Endodermal cell (in vitro differentiated cells): ENCODE measurements at places on chromosomes 4 and X. TPM values are rescaled to one million over a fixed set of nuclear protein-coding genes. Genes with fewer than 3 reads are reported as not detected.

IL21 gene
- not detected in 2 replicates for total RNA-seq

SATL1 gene
- total RNA-seq: 0.29 and 0.38 TPM in 2 replicates

DNA sequence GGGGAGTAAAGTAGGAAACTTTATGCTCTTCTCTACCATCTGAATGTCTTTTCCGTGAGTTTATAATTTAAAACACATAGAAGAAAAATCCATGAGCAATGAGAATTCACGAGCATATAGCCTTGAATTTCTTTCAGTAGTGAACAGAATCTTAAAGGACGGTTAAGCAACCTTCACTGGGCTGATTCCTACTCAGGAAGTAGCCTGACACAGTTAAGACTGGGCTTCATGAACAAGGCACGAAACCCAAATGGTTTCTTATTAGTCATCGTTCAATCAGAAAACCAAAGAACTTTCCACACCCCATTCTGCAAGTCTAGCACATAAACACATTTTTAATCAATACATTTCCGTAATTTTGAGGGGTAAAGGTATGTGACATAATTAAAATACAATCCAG lies 95.8 kb downstream of the SH3KBP1 start:
- no peaks in the 10 kb centered on the region for H3K27me3 ChIP-seq
- H3K4me1 ChIP-seq: no peaks in the 10 kb centered on the region
- DNase-seq: no peak
- H3K27ac ChIP-seq: no peak overlapping the region

DNA sequence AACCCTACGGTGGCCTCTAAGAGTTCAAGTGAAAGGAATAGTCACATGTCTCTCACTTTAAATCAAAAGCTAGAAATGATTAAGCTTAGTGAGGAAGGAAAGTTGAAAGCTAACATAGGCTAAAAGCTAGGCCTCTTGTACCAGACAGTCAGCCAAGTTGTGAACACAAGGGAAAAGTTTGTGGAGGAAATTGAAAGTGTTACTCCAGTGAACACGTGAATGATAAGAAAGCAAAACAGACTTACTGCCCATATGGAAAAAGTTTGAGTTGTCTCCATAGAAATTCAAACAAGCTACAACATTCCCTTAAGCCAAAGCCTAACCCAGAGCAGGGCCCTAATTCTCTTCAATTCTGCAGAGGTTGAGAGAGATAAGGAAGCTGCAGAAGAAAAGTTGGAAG lies 51.5 kb upstream of the RAB9B start:
- H3K4me3 ChIP-seq: no peak overlapping the region
- no peaks in the 10 kb centered on the region for H3K36me3 ChIP-seq
- H3K27ac ChIP-seq: no peak overlapping the region
- H3K4me1 ChIP-seq: no peaks in the 10 kb centered on the region
- DNase-seq: no peak

DNA sequence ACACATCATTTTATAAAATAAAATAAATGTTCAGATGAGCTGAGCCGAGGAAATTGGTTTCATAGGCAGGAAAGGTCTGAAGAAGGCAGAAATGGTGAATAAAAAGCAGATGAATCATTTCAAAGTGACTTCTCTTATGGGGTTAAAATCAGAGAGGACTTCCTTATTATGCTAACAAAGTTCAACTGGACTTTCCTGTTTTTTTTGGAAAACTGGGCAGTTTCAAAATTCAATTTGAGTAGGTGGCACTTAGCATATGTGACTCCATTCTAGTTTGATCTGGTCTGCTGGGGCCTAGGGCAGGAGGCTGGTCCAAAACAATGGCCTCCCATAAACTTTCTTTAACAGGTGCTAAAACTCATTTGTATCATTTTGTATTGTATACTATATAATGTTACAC lies 1794.9 kb upstream of the TENM3 start:
- no peak for DNase-seq
- H3K36me3 ChIP-seq: no peaks in the 10 kb centered on the region
- no peaks in the 10 kb centered on the region for H3K4me1 ChIP-seq
- H3K27me3 ChIP-seq: no peaks in the 10 kb centered on the region

- H3K36me3 ChIP-seq: no peaks in the 10 kb centered on the region
- no peak overlapping the region for H3K4me3 ChIP-seq
- H3K27ac ChIP-seq: no peak overlapping the region
- DNase-seq: no peak
- no peaks in the 10 kb centered on the region for H3K27me3 ChIP-seq
Observed at GRCh38 chrX:44889824-44890223, 16.8 kb downstream of the KDM6A start.

DNA sequence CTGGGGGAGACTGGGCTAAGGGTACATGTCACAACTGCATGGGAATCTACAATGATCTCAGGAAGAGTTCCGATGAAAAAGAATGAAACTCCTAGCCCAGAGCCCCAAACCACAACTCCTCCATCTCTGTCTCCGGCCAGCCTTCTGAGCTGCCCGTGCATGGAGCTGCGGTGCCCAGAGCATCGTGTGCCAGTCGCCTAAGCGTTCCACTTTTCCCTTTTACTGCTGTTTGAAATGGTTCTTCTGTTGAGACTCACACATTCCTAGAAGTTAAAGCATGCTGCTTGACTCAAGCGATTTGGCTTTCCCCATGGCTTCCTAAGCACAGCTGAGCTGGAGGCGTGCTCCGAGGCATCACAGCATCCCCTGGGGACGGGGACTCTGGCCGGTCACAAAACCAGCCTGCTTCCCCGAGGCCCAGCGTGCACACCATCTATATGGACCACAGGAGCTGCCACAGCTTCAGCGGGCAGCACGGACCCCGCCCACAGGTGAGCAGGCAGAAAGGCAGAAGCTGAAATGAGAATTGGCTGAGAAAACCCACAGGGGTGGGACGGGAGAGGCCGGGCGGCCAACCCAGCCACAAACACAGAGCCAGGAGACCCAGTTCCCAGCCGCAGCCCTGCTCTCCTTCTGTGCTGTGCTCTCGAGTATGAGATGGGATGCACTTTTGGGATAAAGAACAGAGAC lies 5.0 kb downstream of the CCNQ start:
- H3K27ac ChIP-seq: no peak overlapping the region
- no peak overlapping the region for H3K4me3 ChIP-seq
- no peaks in the 10 kb centered on the region for H3K36me3 ChIP-seq
- no peak for DNase-seq
- H3K4me1 ChIP-seq: no peaks in the 10 kb centered on the region

- no peaks in the 10 kb centered on the region for H3K4me1 ChIP-seq
- no peak overlapping the region for H3K27ac ChIP-seq
- DNase-seq: no peak
- no peaks in the 10 kb centered on the region for H3K27me3 ChIP-seq
- H3K36me3 ChIP-seq: no peaks in the 10 kb centered on the region
- H3K4me3 ChIP-seq: no peak overlapping the region
Observed at GRCh38 chrX:155877288-155877687, 3.9 kb upstream of the VAMP7 start.

- no peak overlapping the region for H3K4me3 ChIP-seq
- H3K27ac ChIP-seq: no peak overlapping the region
- no peaks in the 10 kb centered on the region for H3K36me3 ChIP-seq
- H3K4me1 ChIP-seq: peaks cover 2% of the 10 kb centered on the region
- DNase-seq: no peak
Observed at GRCh38 chr4:108884596-108884995, 121.7 kb upstream of the ETNPPL start.

OTUD6A gene
- not detected in 2 replicates for total RNA-seq

IL13RA2 gene
- total RNA-seq: not detected in 2 replicates

DNA sequence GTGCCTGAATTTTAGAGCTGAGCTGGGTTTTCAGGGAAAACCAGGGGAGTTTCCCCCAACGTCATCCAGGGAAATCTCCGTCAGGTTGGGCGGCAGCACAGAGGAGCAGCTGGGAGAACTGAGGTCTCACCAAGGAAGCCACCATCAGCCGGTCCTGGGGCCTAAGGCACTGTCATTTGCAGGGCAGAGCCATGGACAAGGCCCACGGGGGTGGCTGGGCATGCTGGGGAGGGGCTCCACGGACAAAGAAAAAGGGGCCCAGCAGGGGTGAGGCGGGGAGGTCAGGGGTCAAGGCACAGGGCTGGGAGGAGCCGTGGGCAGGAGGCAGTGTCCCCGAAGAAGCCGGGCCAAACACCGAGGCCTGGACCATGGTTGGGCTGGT lies 109.8 kb downstream of the HMX1 start:
- no peaks in the 10 kb centered on the region for H3K36me3 ChIP-seq
- peak; percentile 43 for DNase-seq
- no peaks in the 10 kb centered on the region for H3K4me1 ChIP-seq
- no peak overlapping the region for H3K27ac ChIP-seq
- no peak overlapping the region for H3K4me3 ChIP-seq

ARMCX5 gene
- 10.3 and 14.2 TPM in 2 replicates for total RNA-seq

DNA sequence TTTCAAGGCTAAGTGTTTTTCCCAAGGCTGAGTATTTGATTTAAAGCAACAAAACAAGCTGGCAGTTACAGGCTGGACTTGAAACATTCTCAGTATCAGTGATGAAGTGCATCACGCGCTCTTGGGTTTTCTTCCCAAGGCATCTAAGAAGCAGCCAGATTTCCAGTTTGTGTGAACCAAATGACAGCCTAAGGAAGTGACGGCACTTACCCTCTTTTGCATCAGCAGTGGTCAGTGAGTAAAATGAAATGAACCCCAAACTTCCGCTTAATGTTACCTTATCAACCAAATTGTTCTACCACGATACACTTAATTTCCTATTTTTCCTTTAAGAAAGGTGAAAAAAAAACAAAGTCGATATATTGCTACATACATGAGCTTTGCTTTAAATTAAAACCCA lies 15.8 kb upstream of the GYPE start:
- peaks cover 2% of the 10 kb centered on the region for H3K4me1 ChIP-seq
- H3K27me3 ChIP-seq: no peaks in the 10 kb centered on the region
- no peak for DNase-seq

- no peak overlapping the region for H3K27ac ChIP-seq
- no peak for DNase-seq
- H3K4me3 ChIP-seq: no peak overlapping the region
- peaks cover 11% of the 10 kb centered on the region for H3K27me3 ChIP-seq
- H3K4me1 ChIP-seq: no peaks in the 10 kb centered on the region
Observed at GRCh38 chr4:179110356-179110755, 1668.1 kb upstream of the AGA start.

PHOX2B gene
- not detected in 3 replicates for total RNA-seq

CCNI gene
- total RNA-seq: 283 and 304 TPM in 2 replicates

DNA sequence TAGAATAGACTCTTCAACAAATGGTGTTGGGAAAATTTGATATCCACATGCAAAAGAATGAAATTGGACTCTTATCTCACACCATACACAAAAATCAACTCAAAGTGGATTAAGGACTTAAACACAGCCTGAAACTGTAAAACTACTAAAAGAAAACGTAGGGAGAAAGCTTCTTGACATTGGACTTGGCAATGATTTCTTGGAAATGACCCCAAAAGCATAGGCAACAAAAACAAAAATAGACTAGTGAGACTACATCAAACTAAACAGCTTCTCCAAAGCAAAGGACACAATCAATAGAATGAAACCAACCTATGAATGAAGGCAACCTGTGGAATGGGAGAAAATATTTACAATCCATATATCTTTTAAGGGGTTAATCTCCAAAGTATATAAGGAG lies 94.7 kb upstream of the INTU start:
- H3K36me3 ChIP-seq: no peaks in the 10 kb centered on the region
- no peak overlapping the region for H3K27ac ChIP-seq
- no peaks in the 10 kb centered on the region for H3K4me1 ChIP-seq
- H3K4me3 ChIP-seq: no peak overlapping the region

PABPC1L2B gene
- not detected in 3 replicates for total RNA-seq

TRIM60 gene
- total RNA-seq: not detected in 2 replicates

PDZD4 gene
- 68.3 and 84.4 TPM in 2 replicates for total RNA-seq

DNA sequence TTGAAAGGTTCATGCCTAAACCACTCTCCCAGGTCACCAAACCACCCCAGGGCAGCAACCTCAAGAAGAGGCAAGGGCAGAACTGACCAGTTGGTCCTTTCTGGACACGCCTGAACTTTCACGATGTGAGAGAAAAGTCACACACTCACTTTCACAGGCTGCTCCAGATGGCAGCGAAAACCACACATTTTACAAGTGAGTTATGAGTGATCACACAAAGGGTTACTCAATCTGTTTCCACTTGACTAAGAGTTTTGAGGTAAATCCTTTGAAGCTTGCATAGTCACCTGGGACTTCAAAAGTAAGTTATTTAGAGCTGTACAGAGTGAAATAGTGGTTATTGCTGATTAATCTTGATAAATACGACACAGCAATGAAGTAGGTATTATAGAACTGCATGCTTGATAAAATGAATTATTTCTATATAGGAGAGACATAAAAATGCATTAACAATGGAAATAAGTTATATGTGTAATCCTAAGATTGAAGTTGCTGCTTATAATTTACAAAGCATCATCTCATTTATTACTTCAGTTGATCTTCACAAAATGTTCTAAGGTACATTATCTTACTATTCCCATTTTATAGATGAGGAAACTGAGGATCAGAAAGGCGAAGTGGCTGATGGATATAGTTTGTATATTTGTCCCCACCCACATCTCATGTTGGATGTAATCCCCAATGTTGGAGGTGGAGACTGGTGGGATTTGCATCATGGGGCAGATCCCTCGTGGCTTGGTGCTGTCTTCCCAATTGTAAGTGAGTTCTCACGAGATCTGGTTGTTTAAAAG lies 103.0 kb upstream of the KLF3 start:
- no peaks in the 10 kb centered on the region for H3K4me1 ChIP-seq
- no peaks in the 10 kb centered on the region for H3K27me3 ChIP-seq
- no peak overlapping the region for H3K27ac ChIP-seq
- no peak overlapping the region for H3K4me3 ChIP-seq
- no peak for DNase-seq

- H3K4me3 ChIP-seq: no peak overlapping the region
- H3K27me3 ChIP-seq: no peaks in the 10 kb centered on the region
- DNase-seq: no peak
- no peaks in the 10 kb centered on the region for H3K36me3 ChIP-seq
- H3K27ac ChIP-seq: no peak overlapping the region
Observed at GRCh38 chrX:80354966-80355465, 65.2 kb upstream of the TENT5D start.

DNA sequence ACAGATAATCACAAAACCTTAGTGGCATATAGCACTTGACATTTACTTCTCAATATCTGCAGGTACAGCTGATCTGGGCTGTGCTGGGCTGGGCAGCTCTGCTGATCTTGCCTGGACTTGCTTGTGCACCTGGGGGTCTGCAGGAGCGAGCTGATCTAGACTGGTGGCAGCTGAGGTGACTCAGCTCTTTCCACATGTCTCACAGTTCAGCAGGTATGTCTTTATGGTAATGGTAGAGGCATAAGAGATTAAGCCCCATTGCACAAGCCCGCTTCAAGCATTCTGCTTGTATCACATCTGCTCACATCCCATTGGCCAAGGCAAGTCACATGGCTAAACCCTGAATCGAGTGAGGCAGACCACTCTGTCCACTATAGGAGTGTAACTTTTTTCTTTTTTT lies 506.7 kb downstream of the BCOR start:
- no peak overlapping the region for H3K4me3 ChIP-seq
- H3K36me3 ChIP-seq: no peaks in the 10 kb centered on the region
- no peak for DNase-seq
- no peaks in the 10 kb centered on the region for H3K4me1 ChIP-seq
